ENCODE measurements at places on chromosomes 2 and 18. TPM values are rescaled to one million over a fixed set of nuclear protein-coding genes. Genes with fewer than 3 reads are reported as not detected.

The AMER3 gene
- 0.42 TPM for total RNA-seq

The ANKRD30BL gene
- total RNA-seq, result not detected

The MGAT5 gene
- 93.6 TPM for total RNA-seq

The RNU2-63P gene
- total RNA-seq, result 15.7 TPM

The COL3A1 gene
- 48.0 TPM for total RNA-seq

The ADGRF3 gene
- total RNA-seq, result 0.49 TPM

The SMAD4 gene
- 100 TPM for total RNA-seq

The NT5C1B gene
- total RNA-seq, result not detected

The DNAJC5G gene
- not detected for total RNA-seq

The HSPE1 gene
- 83.1 TPM for total RNA-seq

The HJURP gene
- 1.7 TPM for total RNA-seq

The PPM1B gene
- 63.0 TPM for total RNA-seq

The SPC25 gene
- 4.1 TPM for total RNA-seq

The ARHGAP28 gene
- total RNA-seq, result 2.1 TPM

The GAL3ST2 gene
- 69.8 TPM for total RNA-seq

The SCG2 gene
- 6.7 TPM for total RNA-seq
